ENCODE measurements at places on chromosomes 12 and 14.

DNA sequence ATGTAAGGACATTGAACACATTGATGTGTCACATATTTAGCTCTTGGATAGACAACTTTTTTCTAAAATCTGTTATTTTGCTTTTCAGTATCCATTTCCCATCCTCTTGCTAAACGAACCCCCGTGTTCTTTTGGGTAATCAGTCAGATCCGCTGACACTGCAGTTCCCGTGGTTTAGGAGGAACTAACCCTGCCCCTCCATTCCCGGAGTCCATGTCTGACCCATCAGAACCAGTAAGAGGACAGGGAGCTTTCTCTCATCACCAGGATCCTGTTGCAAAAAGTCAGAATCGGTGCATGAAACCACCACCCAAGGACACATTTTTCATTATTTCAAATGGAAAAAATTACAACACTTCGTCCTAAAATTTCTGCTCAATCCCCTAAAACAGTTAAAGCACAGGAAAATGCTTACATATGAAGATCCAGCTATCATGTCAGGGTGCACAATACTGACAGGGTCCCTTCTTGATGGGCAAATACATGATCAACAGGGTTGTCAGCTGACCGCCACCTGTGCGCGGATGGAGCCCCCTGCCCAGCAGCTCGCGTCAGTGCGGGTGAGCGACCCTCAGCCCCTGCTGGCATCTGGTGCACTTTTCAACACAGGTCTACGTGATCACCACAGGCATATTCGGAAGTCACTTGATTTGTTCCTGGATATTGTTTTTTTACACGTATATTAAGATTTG lies 276.8 kb downstream of the ADGRD1 start:
- no peak for DNase-seq

DNA sequence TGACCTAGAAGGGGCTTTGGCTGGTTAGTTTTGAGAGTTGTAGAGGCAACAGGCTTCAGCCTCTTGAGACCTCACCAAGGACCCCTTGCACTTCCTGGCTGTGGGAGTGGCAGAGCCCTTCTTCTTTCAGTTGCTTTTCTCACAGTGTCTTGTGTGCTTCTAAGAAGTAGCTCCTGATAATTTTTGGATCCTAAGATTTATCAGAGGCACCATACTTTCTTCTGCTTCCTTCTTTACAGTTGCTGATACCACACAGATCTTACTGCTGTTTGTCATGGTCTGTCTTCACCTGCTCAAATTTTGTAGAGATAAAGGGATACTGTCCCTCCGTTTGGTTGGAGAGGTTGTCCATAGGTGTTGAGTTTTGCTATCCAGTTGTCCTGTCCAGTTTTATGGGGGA lies 33.8 kb downstream of the VRK1 start:
- DNase-seq: no peak

DNA sequence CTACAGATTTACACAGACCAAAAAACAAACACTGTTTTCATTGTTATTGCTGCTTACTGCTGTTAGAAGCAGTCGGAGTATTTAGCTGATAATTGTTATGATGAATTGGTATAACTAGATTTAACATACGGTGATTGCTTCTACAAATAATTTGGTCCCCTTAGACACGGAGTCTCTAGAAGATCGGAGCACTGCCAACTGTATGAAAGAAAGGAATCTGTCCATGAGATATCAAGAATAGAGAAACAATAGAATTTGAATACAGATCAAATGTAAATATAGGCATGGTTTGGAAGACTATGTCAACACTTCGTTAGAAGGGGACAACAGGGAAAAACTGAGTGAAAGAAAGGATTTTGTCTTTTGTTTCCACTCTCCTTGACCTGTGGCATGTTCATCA lies 110.9 kb downstream of the PPP2R5E start:
- DNase-seq: peak; percentile 13

DNA sequence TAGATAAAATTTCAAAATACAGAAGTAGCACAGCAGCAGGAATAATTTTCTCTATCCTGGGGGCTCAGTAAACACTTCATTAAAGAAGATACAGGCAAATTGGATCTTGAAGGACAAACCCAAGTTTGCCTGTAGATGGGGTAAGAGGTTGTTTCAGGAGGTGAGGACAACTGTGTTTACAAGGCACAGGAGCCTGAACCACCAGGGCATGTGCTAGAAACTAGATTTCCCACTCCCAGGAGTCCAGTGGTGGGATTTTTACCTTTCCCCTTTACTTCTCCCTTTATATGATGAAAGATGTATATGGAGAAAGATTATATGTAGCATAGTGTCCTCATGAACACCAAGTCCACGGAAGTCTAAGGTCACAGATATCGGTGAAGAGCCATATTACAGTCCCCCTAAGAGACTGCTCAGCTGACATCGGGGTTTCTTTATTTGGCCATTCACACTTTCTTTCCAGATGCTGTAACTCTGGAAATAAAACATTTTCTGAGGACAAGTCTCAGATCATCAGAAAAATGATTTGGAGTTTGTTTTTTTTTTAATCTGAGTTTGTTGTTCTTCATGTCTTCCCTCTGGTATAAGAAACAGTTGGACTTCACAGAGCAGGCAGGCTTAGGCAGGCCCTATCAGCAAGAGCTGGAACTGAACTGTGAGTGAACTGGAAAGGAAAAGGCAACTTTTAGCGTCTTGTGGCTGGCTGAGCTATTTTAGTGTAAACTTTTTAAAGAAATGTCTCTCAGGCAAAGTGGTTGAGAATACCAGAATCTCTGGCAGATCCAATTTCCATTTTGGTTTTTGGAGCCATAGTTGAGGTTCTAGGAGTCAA lies 8.0 kb upstream of the EVL start:
- DNase-seq: no peak

- DNase-seq: no peak
Measured at GRCh38 chr12:118574288-118574687, 197.9 kb downstream of the SUDS3 start.

GRCh38 chr12:52172956-52173355 lies 18.9 kb downstream of the KRT80 start:
- DNase-seq: no peak

- DNase-seq: no peak
Measured at GRCh38 chr14:44149597-44149996, 357.5 kb downstream of the FSCB start.

GRCh38 chr12:132153501-132154340 lies 9.5 kb downstream of the NOC4L start:
- DNase-seq: peak; percentile 78

DNA sequence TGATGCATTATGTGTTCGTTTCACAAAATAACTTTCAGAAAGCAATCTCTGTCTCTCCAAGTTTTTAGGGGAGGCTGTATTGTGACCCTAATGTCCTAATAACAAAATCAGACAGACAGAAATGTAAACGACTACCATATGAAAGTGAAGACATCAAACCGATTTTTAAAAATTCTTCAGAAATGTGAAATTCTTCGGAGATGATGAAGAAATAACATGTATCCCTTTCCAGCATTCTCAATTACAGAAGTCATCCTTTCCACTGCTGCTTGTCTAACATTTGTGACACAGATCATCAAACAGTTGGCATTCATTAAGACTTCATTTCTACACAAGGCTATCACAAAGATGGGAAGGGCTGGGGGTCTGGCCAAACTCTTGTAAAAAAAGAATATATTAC lies 41.0 kb downstream of the DMAC2L start:
- no peak for DNase-seq

- DNase-seq: no peak
Measured at GRCh38 chr14:64614166-64614565, 64.4 kb downstream of the PPP1R36 start.

DNA sequence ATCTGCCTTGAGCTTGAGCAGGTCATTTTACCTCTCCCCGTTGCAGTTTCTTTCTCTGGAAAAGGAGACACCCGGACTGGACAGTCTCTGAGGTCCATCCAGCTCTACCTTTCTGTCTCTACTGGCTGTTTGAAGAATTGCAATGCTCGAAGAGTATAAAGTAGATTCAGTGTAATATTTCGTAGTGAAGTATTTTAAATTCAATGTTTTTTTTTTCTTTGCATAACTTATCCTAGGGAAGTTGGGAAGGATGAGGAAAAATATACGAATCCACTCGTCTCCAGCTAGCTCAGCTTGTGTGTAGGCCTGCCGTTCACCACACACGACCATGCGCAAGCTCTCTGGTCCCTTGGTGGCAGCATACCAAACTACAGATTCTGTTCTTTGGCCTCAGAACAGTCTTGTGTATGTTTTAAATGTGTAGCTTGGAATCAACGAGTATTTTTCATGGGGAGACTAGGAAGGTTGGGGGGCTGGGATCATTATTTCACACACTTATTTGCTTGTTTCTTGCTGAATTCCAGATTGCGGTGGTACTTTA lies 307.9 kb downstream of the CACNA1C start:
- no peak for DNase-seq

GRCh38 chr14:59318908-59319307 lies 130.4 kb downstream of the DAAM1 start:
- DNase-seq: no peak

DNA sequence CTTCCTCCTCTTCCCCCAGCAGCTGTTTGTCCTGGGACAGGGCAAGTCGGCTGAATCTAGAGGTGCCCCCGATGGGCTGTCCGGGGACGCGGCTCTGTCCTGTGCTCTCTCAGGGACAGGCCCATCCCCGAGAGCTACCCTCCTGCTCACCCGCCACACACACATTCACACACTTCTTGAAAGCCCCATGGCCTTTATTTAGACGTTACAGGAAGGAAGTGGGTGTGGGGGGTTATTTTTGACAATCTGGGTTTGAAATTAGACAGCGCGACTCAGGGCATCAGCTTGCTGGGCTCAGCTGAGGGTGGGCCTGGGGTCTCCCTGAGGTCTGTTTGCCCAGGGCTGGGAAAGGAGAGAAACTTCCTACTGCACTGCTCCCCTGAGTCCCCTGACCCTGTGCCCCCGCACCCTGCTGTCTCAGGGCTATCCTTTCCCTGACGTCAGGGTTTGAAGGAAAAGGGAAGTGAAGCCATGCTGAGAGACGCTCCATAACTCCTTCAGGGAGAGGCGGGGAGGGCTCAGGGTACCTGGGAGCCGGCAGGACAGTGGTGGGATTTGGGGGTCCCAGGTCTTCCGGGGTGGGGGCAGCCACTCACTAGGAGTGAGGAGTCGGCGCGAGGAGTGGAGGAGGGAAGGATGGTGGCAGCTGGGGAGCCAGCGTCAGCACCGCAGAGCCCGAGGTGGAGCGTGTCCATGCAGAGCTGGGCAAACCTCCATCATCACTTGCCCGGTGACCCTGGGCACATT lies 8.1 kb downstream of the PTPN6 start:
- DNase-seq: no peak

DNA sequence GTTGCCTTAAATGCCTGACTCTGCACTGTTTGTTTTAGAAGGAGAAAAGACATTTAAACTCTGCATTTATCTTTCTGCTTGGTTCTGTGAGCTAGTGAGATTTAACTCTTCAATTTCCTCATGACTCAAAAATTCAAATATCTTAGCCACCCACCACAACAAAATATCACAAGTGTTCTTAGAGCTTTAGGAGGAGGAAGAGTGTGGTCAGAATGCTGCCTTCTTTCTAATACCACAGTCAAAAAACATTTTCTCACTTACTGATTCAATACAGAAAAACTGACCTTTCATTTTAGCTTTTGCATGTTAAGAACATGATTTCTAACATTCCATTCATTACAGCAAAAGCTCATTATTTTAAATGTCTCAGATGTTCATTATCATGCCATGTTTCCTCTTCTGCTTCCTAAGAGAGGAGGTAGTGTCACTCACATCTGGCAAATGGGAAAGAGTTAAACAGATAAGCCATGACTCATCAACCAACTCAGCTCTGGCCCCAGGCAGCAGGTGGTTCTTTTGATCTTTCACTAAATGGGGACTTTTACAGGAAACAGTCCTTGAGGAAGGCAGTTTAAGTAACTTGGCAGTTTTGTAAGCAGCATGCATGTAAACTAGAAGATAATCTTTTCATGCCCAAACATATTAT lies 56.4 kb upstream of the RNU6-8 start:
- no peak for DNase-seq

GRCh38 chr12:25040593-25040992 lies 91.7 kb upstream of the BCAT1 start:
- no peak for DNase-seq

GRCh38 chr12:29581631-29582030 lies 84.1 kb upstream of the OVCH1 start:
- no peak for DNase-seq

- no peak for DNase-seq
Measured at GRCh38 chr12:57637364-57637763, 4.4 kb upstream of the B4GALNT1 start.

DNA sequence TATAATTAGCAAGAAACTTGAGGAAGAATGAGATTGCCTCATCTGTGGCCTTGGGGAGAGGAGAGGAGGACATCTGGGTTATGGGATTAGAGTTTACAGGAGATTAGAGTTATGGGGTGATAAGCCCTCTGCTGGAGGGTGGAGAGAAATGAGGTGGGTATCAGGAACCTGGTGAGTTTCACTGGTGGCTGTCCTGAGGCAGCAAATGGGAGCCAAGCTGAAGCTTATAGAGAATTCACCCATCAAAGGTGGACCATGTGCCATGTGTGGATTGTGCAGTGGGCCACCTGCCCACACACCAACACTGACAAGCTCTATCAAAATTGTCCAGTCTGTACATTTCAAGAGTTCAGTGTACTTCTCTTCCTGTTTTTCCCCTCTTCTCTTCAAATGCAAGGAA lies 135.3 kb downstream of the AEBP2 start:
- no peak for DNase-seq

- no peak for DNase-seq
Measured at GRCh38 chr12:56084958-56085543, 5.1 kb downstream of the ERBB3 start.

- DNase-seq: no peak
Measured at GRCh38 chr12:112537710-112538396, 119.1 kb downstream of the PTPN11 start.

- no peak for DNase-seq
Measured at GRCh38 chr12:96070670-96071279, 35.4 kb upstream of the LTA4H start.

GRCh38 chr12:58741226-58741625 lies 179.1 kb downstream of the LRIG3 start:
- no peak for DNase-seq

GRCh38 chr14:44889595-44890471 lies 71.9 kb downstream of the KLHL28 start:
- DNase-seq: no peak

DNA sequence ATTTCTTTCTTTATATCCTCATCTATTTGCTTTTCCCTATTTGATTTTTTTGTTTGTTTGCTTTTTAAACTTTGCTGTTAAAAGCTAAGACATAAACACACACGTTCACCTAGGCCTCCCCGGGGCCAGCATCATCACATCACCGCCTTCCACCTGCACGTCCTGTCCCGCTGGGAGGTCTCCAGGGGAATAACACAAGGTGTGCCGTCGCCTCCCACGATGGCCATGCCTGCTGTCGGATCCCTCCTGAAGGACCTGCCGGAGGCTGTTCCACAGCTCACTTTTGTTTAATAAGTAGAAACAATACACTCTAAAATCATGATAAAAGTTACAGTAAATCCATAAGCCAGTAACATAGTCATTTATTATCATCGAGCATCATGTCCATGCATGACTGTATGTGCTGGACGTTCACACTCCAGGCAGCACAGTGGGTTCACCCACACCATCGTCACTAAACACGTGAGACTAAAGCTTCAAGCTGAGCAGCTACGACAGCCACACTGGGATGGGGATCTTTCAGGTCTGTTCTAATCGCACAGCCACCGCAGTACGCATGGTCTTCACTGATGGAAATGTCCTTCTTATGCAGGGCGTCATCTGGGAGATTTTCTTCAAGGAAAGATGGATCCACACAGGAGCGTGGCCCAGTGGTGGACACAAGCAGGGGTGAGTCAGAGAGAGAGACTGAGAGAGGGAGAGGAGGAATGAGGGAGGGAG lies 3.6 kb downstream of the RIMBP2 start:
- DNase-seq: no peak
